Putamen (tissue), 1 donor: ENCODE measurements at places on chromosomes 1 and 21.

DNA sequence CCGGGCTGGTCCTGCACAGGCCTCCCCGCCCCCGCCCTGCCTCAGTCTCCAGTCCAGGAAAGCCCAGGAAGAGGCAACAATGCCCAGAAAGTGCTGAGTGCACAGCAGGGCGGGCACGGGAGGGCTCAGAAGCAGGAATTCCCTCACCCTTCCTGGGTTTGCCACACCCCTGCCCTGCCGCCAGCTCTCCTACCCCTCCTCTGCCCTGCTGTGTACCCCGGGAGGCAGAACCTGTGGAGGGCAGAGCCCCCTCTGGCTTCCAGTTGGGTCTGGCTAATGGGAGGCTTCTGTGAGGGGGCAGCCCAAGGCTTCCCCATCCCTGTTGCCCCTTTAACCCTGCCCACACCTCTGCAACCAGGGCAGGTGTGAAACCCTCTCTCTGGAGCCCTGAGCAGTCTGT lies 47.5 kb upstream of the CSF3R start:
- no peak for DNase-seq

- no peak for DNase-seq
Measured at GRCh38 chr1:241749041-241749944, 97.2 kb downstream of the WDR64 start.

DNA sequence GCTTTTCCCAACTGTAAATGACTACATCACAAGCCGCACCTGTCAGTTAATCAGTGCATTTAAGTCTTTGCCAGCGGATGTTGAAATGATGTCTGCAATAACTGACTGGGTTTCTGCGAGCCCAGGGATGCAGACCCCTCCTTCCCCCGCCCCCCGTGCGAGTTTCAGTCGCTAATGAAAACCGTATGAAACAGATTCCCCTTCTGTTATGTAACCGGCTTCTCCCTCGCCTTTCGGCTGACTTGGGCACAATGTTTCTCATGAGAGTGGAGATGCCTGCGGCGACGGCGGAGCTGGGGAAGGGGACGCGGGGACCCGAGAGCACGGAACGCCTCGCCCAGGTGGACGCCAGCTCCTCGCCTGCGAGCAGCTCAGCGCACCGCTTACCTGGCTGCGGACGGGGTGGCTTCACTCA lies 753 bp downstream of the KCNJ6 start:
- no peak for DNase-seq

DNA sequence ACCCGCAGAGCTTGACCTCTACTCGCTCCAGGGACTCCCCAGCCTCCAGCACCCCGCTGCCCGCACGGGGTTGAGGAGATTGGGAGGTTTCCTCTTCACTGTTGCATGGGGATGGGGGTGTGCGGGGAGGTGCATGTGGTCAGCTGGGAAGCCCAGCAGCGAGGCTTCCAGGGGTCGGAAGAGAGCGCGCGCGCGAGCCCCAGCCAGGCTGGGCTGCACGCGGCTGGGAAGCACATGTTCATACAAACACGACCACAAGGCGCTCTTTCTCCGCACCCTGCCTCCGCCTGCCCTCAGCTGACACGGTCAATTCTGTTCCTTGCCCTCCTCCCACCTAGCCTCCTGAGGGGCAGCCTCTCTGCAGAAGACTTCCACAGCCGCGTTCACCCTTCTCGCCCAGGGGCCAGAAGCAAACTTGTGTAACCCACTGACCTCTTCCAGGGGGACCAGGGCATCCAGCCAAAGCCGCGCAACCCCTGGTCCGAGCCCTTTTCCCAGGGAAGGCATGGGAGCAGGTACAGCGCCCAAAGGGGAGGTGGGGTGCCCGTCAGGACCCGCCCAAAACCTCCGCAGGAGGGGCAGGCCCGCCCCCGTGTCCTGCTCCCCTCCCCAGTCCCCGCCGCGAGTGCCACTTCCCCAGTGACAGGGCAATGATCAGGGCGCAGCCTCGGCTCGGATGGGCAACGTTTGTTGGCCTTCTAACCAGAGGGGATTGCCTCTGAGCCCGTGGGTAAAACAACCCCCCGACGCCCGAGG lies 1.3 kb downstream of the COL24A1 start:
- DNase-seq: no peak

DNA sequence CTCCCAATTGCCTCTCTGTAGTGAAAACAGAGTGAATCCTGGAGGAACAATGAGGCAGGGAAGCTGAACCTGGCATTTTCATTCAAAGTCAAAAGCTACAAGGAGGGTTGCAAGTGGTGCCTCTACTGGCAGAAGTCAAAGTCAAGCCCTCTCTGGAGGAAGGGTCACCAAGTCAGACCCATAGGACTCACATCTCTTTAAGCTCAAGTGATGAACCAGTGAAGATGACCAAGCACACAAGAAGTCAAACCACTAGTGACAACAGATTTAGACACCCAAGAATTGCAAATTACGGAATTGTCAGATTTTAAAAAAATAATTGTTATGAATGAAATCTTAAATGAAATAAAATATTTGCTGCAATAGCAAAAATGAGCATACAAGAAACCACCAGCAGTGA lies 81.1 kb upstream of the ATP1B1 start:
- DNase-seq: no peak

- DNase-seq: no peak
Measured at GRCh38 chr1:3185896-3186525, 117.0 kb downstream of the PRDM16 start.
